ENCODE measurements at places on chromosomes 3 and 15.

- no peak for DNase-seq
Measured at GRCh38 chr15:25838871-25839195, 24.3 kb downstream of the ATP10A start.

DNA sequence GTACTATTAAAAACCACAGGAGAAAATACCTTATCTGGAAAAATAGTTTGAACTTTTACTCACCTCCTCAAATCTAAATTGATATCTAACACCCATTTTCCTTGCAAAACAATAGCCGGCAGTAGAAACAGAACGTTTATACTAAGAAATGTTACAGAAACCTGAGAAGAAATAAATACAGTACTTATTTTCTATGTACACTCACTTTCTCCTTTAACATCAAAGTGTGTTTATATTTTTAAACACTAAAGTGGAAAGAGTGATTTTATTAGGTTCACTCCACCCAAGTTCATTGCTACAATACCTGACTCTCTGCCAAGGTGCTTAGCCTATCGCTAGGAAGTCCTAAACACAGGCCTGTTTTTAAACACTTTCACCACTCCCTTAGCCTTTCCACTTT lies 87.8 kb upstream of the TJP1 start:
- no peak for DNase-seq

GRCh38 chr3:45035441-45036301 lies 9.6 kb downstream of the CLEC3B start:
- no peak for DNase-seq

GRCh38 chr15:48963524-48964113 lies at the start of gene SHC4:
TSS of gene SHC4 (minus strand) at chr15:48963919. CDS start at chr15:48963015, 904 bp downstream.
- no peak for DNase-seq

DNA sequence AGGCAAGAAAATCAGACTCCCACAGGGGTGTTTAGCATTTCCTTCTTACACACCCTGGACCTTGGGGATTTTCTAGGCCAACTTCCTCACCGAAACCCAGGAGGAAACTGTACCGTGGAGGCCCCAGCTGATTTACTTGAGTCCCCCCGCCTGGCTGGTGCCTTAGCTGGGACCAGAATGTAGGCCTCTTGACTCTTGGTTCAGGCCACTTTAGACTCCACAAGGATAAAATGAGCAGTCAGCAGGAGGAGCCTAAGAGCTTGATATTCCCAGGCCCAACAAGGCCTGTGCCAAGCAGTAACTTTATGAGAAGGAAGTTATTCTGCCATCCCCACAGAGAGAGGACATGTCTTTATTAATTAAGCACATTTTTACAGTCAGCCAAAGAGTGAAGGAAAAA lies 4.6 kb upstream of the APBA2 start:
- no peak for DNase-seq

DNA sequence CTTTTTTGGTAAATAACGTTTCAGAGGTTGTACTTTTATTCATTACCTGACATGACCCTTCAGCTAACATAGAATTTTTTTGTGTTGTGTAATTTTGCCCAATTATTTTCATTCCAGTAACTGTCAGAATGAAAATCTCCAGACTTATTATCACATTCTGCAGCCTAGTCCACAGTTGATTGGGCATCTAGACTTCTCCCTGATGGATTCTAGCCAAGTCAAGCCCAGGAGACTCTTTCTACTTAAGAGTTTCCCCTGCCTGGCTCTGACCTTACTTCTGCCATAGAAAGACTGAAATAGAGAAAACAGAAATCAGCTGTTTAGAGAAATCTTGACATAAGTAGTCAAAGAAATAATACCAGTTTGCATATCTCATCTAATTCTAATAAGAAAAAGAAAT lies 82.9 kb upstream of the CDAN1 start:
- DNase-seq: no peak

DNA sequence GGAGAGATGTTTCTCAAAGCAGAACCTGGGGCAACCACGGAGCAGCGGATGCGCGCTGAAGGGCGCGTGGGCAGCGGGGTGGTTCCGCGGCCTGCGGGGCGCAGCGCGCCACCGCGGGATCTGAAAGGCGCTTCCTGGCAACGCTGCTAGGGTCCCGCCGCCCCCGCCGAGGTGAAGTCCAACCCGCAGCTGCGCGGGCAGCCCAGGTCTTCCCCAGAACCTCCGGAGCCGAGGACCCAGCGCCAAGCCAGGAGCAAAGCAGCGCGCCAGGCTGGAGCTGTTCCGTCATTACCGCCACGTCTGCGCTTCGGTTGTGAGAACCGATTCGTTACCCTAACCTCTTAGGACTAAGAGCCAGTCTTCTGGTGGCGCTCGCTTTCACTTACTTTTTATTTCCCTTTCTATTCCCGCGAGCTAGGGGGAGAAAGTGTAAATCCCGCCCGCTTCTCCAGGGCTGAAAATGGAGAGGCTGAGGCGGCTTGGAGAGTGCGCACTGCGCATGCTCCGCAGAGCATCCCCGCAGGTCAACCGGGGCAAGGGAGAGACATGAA lies 3.2 kb upstream of the GABRG3 start:
- no peak for DNase-seq

DNA sequence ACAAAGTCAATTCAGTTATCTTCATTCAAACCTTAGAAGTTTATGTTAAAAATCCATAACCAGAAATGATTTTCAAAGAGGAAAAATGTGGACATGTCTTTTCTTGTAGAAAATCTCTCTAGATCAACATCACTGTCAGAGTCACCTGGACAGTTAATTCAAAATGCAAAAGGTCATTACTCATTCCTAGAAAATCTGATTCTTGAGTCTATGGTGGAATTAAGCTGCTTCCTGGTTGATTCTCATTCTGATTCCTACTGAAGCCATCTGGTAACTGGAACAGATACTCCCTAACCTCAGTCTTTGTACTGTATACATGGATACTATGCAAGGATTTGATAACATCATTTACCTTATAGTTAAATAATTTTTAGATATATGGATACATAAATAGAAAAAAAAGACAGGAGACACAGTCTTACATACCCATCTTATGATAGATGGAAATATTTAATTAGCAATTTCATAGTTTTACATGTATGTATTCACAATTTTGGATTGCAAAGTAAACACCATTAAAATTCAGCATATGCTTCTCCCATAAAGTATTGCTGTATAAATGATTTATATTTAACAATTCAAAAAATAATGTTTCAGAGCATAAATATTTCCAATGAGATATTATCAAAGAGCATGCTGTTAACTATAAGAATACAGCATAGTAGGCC lies 693.2 kb upstream of the CCDC54 start:
- no peak for DNase-seq

- DNase-seq: no peak
Measured at GRCh38 chr15:100777821-100778220, 101.8 kb upstream of the ALDH1A3 start.

- DNase-seq: no peak
Measured at GRCh38 chr3:135125171-135125801, 330.2 kb downstream of the EPHB1 start.

GRCh38 chr3:125220727-125221429 lies 8.3 kb upstream of the SLC12A8 start:
- DNase-seq: no peak

- no peak for DNase-seq
Measured at GRCh38 chr3:28267984-28268849, 26.8 kb downstream of the CMC1 start.

GRCh38 chr3:43015991-43016865 lies 37.1 kb downstream of the GASK1A start:
- DNase-seq: no peak

DNA sequence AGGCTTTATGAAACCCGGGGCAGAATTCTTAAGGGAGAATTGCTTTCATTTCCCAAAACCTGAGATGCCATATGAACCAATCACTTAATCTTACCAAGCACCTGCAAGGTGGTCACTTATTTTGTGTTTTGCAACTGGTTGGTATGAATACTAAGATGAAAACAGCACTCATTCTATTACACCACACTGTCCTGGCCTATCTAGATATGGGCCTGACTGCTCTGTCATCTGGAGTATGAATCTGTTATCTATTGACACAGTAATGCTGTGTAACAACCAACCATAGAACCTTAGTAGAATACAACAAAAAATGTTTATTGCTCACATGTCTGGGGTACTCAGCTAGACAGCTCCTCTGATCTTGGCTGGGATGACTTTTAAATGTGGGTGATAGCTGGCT lies 74.8 kb downstream of the TMEM266 start:
- no peak for DNase-seq

DNA sequence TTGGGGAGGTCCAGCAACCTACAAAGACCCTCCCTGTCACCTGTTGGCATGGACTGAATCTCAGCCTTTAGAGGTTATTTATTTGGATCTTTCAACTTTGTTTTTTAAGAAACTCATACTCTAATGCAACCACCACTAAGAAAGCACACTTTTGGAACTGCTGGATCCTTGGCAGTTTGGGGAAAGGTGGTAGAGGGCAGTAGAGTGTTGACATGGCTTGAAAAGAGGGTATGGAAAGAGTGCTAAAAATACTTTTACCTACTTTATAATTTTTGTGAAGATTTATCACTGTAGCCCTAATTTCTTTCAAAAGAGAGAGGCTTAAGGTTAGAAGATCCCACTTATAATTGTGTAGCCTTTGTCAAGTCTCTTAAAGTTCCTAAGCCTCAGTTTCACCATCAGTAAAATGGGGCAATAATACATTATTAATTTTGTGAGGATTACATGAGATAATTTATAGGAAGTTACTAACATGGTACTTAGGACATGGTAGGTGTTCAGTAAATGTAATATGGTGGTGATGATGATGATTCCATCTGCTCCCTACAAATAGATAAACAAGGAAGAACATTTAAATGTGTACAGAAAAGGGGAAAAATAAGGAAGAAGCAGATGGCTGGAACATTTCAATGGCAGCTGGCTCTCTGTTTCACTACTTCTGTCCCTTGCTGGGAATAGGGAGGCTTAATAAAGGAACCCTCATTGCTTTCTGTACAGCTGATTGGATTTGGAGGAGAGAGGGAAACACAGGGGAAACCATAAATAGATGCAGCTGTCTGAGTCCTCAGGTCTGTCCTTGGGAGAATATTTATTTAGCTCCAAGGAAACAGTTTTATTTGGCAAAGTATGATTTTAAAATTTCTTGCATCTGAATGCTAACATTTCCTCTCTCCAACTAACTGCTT lies 208.4 kb upstream of the ADAMTS9 start:
- DNase-seq: no peak

GRCh38 chr3:62379321-62379798 lies 6.0 kb upstream of the FEZF2 start:
- DNase-seq: no peak

DNA sequence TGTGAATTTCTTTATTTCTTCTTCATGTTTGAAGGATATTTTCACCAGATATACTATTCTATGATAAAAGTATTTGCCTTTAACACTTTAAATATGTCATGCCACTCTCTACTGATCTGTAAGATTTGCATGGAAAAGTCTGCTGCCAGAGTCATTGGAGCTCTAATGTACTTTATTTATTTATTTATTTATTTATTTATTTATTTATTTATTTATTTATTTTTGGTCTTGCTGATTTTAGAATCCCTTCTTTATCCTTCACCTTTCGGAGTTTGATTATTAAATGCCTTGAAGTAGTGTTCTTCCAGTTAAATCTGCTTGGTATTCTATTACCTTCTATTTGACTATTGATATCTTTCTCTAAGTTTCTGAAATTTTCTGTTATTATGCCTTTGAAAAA lies 1669.6 kb downstream of the OTOL1 start:
- no peak for DNase-seq

- DNase-seq: no peak
Measured at GRCh38 chr3:137259701-137260100, 301.9 kb downstream of the IL20RB start.

- no peak for DNase-seq
Measured at GRCh38 chr3:156109989-156110388, 10.4 kb upstream of the KCNAB1 start.

- DNase-seq: no peak
Measured at GRCh38 chr15:37375519-37375918, 275.2 kb upstream of the MEIS2 start.

DNA sequence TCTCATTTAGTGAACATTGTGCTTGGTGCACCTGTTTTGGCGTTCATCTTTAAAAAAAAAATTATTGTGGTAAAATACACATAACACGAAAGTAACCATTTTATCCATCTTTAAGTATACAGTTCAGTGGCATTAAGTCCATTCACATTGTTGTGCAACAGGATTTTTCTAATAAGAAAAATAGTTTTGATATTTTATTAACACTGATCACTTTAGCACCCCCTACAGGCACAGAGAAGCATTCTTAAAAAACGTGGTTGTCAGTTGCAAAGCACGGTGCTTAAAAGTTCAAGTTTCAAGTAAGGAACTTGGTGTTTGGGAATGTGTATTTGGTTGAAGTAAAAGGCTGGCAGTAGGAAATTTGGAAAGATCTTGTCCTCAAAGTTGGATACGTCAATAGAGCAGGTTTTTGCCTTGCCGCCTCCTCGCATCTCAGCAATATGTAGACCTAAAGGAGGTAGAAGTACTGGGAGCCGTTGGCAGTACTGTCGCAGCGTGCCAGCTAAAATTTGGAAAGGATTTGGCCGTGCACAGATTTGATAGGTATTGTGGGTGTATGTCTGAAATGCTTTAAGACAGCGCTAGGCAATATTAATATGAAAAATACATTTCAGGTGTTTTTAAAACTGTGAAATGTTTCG lies 110.4 kb downstream of the LRRC28 start:
- no peak for DNase-seq

DNA sequence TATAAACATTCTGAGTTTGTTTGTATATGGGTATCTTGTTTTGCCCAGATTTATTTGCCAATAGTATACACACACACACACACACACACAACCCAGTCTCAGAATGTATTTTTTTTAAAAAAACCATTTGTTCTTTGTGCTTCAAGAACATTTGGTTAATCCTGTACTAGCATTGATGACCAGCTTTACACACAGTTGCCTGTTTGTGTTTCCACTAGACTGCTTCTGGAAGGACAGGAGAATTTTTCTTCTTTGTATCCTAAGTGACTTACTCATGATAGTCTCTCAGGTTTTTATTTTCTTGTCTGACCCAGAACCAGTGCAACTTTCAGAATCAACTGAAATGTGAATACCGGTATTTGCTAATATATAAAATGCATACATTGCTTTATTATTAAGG lies 40.5 kb downstream of the U2SURP start:
- DNase-seq: no peak

DNA sequence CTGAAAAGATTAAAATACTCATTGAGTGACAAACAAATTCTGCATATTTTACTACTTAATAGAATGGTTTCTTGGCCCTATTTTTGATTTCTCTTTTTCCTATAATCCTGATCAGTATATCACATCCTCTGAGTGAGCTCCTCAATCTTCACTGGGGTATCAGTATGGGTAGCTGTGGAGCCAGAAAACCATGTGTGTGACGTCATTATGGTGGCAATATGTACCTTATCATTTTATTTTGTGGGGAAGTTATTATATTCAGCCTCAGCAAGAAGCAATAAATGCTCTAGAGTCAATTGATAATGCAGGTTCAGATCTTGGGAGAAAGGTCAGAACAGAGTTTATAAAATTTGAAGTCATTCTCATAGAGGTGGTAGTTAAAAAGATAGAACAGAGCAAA lies 1135.7 kb upstream of the CADM2 start:
- no peak for DNase-seq

DNA sequence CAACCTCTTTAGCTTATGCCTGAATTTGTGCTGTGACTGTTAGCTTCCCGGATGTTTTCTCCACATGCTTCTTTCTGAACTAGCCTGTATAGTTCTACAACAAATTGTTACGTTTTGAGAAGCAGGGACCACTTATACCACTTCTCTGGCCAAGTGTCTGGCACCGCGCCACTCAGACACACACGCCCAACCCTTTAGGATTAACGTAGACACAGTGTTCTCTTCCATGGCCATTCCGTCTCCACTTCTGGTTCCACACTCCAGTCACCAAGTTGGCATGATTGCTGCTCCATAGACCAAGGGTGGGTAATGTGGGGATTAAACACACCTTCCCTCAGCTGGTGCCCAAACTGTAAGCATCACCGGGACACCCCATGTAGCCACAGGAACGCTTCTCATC lies 755 bp upstream of the TMEM108 start:
- DNase-seq: no peak

Data from stimulated activated CD8-positive, alpha-beta memory T cell treated with anti-CD3 and anti-CD28 coated beads, Interleukin-15, amount 100 ng/mL, for 48 hours (primary cell).